ENCODE measurements at places on chromosomes 5 and 9. TPM values are rescaled to one million over a fixed set of nuclear protein-coding genes. Genes with fewer than 3 reads are reported as not detected.

Gene ATG12
- 65.8 TPM for total RNA-seq

Gene PLCXD3
- total RNA-seq = 1.7 TPM

Gene KIF3A
- 30.8 TPM for total RNA-seq

Gene IFNA21
- not detected for total RNA-seq

GRCh38 chr5:178107756-178108310 is 5.5 kb upstream of the N4BP3 start:
- H3K27me3 ChIP-seq = no peaks in the 10 kb centered on the region
- no peak for DNase-seq
- H3K4me3 ChIP-seq = no peak overlapping the region
- H3K4me1 ChIP-seq = no peaks in the 10 kb centered on the region

GRCh38 chr5:175489693-175490443 is 11.5 kb downstream of the SFXN1 start:
- no peak for DNase-seq
- H3K4me3 ChIP-seq = no peak overlapping the region
- no peaks in the 10 kb centered on the region for H3K4me1 ChIP-seq
- H3K27ac ChIP-seq = no peak overlapping the region
- no peaks in the 10 kb centered on the region for H3K27me3 ChIP-seq

DNA sequence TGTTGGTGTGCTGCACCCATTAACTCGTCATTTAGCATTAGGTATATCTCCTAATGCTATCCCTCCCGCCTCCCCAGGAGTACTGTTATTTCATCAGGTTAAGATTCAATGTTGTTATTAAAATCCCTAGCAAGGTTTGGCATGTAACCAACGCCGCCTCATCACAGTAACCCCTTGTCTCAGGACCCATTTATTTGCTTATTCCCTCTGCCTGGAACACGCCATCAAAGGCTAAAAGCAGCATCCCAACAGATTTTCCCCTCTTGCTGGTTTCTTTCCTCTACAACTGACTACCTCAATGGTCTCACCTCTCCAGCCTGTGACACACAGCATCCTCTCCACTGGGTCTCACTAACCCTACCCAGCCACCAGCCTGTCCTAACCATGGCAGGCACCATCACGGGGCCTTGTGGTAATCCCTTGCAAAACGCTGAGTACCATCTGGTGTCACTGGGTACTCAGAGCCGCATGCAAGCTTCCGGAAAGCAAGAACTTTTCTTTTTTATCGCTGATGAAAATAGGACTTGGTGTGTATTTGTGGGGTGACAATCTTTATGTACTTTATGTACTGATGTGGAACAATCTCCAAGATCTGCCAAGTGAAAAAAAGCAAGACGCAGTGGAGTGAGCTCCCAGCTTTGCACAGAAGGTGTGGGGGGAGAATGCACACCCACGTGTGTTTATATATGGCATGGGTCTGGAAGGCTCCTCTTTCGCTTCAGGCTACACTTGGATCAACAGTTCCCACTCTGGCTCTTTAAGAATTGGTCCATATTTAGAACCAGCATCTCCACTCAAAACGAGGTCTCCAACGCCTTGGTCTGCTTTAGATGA is 6.1 kb downstream of the RPS14 start:
- H3K4me3 ChIP-seq = no peak overlapping the region
- H3K27ac ChIP-seq = no peak overlapping the region
- H3K4me1 ChIP-seq = peaks cover 15% of the 10 kb centered on the region
- no peaks in the 10 kb centered on the region for H3K27me3 ChIP-seq
- H3K36me3 ChIP-seq = peaks cover 4% of the 10 kb centered on the region

GRCh38 chr9:126587187-126588185 is 26.2 kb upstream of the LMX1B start:
- no peak overlapping the region for H3K4me3 ChIP-seq
- H3K27me3 ChIP-seq = no peaks in the 10 kb centered on the region
- no peaks in the 10 kb centered on the region for H3K36me3 ChIP-seq
- no peak overlapping the region for H3K27ac ChIP-seq

DNA sequence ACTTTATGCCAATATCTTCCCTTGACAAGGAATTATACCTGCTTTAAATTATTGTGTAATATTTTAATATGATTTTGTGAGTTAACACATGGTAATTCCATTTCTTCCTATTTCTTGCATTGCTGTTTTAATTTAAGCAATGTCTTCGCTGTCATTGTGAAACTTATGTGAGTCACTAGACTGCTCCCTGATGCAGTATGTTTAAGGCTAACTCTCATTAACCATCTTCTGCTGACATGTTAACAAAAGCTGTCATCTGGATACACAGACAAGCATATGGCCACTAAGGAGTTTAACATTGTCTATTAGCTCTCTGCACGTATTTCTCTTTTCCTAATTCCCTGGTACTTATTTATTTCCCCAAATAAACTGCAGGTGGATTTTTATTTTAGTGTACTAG is 980.8 kb upstream of the CTNND2 start:
- no peaks in the 10 kb centered on the region for H3K27me3 ChIP-seq
- no peak overlapping the region for H3K4me3 ChIP-seq
- H3K4me1 ChIP-seq = no peaks in the 10 kb centered on the region

DNA sequence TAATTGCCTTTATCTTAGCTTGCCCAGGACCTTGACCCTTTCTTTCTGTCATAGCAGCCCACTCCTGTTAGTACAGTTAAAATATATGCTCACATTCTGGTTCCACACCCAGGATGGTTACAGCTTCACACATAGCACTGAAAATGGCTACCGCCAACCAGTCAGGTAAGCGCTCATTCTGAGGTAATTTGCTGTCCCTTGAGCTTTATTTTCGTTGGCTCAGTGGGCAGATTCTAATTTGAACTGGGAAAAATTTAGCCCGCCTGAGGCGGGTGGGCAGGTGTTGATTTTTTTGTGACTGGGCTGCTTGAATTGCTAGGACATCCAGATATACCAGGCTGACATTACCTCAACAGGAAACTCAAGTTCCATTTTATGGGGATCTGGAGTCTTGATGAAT is 137.5 kb downstream of the KCTD16 start:
- no peak overlapping the region for H3K27ac ChIP-seq
- H3K4me1 ChIP-seq = no peaks in the 10 kb centered on the region
- DNase-seq = no peak
- H3K4me3 ChIP-seq = no peak overlapping the region

DNA sequence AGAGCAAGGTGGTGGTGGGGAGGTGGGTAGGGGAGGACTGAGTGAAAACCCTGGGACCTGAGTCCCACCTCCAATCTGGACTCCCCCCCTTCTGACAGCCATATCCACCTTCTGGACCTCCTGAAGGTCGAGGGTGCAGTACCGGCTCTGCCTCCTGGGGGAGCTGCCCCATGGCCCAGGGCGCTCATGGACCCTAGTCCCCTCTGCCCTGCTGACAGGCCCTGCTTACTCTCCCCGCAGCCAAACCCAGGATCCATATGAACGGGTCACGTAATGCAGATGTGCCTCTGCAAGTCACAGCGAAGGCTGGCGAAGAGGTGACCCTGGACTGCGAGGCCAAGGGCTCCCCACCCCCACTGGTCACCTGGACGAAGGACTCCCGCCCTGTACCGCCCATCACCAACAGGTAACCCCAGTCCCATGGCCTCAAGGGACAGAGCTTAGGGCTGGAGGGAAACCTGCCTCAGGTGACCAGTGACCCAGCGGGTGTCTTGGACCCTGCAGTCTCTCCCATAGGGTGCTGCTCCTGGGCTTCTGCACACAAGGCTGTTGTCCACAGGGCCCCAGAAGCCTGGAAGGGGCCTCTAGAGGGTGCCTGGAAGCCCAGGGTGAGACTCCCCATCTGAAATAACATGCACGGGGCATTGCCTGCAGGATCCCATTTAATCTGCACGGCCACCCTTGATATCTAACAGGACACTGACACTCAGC is 61.7 kb downstream of the HMCN2 start:
- H3K27me3 ChIP-seq = no peaks in the 10 kb centered on the region
- H3K4me3 ChIP-seq = no peak overlapping the region
- H3K4me1 ChIP-seq = peaks cover 3% of the 10 kb centered on the region
- no peak for DNase-seq
- no peaks in the 10 kb centered on the region for H3K36me3 ChIP-seq
- no peak overlapping the region for H3K27ac ChIP-seq

DNA sequence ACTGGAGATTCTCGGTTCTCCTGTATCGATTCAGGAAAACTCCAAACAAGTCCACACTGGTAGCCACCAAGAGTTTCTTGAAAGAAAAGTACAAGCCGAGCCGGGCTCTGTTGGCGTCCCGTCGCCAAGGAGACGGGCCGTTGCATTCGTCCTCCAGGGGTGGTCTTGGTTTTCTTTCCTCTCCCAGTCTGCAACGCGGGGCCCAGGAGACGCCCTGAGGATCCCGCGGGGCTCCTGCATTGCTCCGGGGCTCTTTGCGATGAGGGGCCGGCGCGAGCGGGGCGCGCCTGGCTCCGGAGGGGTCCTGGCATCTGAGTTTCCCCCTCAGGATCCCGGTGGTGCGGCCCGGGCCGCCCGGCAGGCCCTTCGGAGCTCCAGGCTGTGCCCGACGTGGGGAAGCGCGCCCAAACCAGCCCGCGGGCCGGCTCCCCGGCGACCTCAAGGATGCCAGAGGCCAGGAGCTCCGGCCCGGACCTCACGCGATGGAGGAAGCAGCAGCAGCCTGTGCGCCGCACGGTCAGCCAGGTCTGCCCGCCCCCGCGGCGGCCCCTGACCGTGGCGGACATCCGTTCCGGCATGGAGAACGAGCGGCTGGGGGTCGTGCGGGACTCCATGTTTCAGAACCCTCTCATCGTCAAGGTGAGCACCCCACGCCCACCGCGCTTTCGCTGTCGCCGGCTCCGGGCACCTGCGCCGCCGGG is at the start of gene CFAP77:
Gene CFAP77 (plus strand): TSS at position 384 of the 701 bp plus-strand sequence. CDS start 61 bp downstream, at position 445.
- peaks cover 31% of the 10 kb centered on the region for H3K4me1 ChIP-seq
- no peaks in the 10 kb centered on the region for H3K36me3 ChIP-seq
- peak within 1 kb of the TSS; percentile 21 for H3K27ac ChIP-seq
- H3K27me3 ChIP-seq = no peaks in the 10 kb centered on the region

DNA sequence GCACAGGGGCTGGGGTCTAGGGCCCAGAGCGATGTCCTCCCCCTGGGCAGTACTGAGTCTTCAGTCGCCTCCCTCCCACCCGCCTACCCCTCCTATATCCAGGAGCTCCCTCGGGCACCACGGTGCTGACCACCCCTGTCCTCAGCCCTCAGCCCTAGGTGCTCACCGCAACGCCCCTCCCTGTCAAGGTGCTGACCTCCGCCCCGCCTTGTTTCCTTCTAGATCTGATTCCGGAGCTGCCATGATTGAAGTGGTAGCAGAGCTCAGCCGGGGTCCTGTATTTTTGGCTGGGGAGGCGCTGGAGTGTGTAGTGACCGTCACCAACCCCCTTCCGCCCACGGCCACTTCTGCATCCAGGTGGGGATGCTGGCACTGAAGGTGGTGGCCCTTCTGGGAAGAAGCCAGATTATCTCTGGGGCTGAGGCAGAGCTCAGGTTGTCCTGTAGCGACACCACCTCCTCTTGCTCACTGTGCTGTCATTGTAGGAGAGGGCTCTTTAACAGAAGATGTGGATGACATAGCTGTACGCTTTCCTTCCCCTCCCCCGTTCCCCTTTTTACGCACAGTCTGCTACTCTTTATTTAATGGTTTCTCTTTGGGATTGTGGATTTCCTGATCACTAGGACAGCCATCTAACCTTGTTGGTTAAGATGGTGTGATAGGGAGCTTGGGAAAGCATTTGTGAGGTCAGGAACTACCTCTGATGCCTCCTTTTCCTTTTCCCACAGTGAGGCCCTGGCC is 598 bp downstream of the RGP1 start:
- no peaks in the 10 kb centered on the region for H3K36me3 ChIP-seq
- peaks cover 33% of the 10 kb centered on the region for H3K4me1 ChIP-seq
- peak overlapping the region; percentile 97 for H3K4me3 ChIP-seq
- H3K27ac ChIP-seq = peak overlapping the region; percentile 80
- no peaks in the 10 kb centered on the region for H3K27me3 ChIP-seq
- DNase-seq = peak; percentile 45

- no peak overlapping the region for H3K4me3 ChIP-seq
- no peaks in the 10 kb centered on the region for H3K4me1 ChIP-seq
- no peaks in the 10 kb centered on the region for H3K36me3 ChIP-seq
- no peak for DNase-seq
- no peaks in the 10 kb centered on the region for H3K27me3 ChIP-seq
Measured at GRCh38 chr9:68947842-68948569, 65.9 kb downstream of the PRKACG start.

DNA sequence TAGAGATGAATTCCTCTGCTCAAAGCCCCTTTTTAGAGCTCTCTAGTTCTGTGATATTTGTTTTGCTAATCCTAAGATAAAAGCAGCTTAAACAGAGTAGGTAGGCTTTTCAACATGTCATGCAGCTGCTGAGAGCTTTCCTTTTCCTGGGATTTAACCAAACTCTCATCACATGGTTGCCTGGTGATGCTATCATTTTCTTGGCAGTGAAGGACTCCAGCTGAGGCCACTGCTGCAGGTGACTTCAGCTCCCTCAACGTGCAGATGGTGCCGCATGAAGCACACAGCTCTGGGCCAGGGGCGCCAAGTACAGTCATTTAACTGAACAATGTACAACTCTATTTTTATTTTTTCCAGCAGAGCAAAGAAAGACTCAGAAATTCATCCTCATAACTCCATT is 42.2 kb downstream of the SECISBP2 start:
- DNase-seq = peak; percentile 12
- no peaks in the 10 kb centered on the region for H3K36me3 ChIP-seq
- H3K4me1 ChIP-seq = no peaks in the 10 kb centered on the region
- H3K27ac ChIP-seq = no peak overlapping the region
- H3K4me3 ChIP-seq = no peak overlapping the region

DNA sequence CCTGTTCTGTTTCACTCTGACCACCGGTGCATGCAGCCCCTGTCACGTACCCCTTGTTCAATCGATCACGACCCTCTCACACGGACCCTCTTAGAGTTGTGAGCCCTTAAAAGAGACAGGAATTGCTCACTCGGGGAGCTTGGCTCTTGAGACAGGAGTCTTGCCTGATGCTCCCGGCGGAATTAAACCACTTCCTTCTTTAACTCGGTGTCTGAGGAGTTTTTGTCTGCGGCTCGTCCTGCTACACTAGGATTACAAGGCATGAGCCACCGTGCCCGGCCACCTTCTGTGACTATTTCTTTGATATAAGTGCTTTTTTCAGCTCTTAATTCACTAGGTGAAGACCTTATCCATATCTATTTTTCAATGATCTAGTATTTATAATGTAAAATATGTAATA is 167.5 kb downstream of the TTC39B start:
- no peak for DNase-seq
- H3K27ac ChIP-seq = no peak overlapping the region
- no peaks in the 10 kb centered on the region for H3K36me3 ChIP-seq

GRCh38 chr9:7234144-7234543 is 476.4 kb downstream of the KDM4C start:
- no peak overlapping the region for H3K27ac ChIP-seq
- no peak overlapping the region for H3K4me3 ChIP-seq
- no peaks in the 10 kb centered on the region for H3K4me1 ChIP-seq
- no peaks in the 10 kb centered on the region for H3K36me3 ChIP-seq
